ENCODE measurements at places on chromosomes 3 and 15.
A peak's percentile ranks its signal among the peaks of the same experiment; 100 is the strongest.

DNA sequence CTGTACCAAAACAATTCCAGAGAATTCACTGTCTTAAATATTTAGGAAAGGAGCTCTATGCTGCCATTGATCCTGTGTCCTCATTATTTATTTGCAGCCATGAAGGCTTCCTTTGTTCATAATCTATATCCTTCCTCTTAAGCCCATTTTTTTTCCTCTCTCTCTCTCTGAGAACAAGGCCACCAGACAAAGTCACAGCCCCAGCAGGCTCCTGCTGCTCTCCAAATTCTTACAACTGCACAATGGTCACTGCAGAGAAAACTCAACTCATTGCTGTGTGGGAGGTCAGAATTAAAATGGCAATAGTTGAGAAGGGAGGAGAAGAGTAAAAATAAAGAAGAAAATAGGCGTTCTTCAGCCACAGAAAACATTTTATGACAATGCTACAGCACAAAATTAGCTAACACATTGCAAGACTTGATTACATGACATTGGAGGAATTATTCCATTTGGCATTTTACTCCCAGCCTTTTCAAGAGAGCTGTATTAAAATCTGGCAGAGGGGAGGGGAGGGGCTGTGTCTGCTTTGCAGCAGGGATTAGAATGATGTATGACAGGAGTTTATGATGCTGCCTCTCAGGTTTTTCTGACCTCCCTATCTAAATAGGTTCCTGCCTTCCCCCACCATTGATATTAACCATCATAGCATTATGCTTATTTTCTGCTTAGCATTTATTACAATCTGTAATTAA, 399.7 kb upstream of the THBS1 start:
- DNase-seq = no peak

DNA sequence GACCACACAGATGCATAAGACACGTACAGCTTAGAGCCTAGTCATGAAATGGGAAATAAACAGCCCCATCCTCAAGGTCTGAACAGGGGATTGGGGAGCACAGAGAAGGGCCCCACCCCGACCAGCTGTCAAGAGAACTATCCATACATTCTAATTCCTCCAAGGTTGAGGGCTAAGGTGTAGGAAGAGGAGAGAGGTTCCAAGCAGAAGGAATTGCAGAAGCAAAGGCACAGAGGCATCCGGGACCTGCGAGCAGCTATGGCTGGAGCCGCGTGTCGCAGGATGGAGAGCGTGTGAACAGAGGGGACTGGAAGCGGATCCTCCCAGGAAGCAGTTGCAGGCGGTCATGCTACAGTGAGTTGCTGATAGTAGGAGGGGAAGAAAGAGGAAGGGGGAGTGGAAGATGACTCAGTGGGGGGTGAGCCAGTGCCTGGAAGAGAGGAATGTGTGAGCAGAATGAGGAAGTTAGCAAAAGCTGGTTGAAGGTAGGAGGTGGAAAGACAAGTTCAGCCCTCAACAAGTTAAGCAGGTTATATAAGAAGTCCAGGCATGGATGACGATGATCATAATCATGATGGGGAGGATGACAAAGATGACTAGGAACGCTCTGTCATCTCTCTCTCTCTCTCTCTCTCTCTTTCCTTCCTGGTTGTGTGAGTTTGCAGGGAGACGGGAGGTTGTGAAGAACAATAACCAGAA, 89.7 kb downstream of the LIPC start:
- no peak for DNase-seq

DNA sequence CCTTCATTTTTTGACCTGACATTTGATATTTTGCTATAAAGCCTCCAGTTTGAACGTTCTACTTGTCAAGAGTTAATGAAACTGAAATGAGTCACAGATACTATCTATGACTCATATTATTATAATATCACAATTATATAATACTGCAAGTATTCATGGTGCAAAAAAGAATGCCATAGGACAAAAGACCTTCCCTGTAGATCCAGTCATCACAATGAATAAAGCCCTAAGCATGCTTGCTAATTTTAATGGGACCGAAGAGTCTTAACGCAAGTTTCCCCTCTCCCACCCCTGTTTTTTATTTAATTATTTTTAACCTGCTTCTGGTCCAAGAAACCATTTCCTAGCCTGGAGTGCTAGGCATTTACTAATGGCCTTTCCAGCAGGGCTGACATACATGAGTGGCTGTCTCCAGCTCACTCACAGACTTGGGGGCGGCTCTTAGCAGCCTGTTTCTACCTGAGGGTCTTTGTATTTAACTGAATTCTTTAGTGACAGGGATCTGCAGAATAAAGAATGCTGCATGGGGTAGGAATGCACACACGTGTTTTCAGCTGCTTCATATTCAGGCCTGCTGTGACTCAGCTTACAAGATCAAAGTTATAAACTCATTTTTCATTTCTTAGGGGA, 61.2 kb downstream of the THBS1 start:
- no peak for DNase-seq

DNA sequence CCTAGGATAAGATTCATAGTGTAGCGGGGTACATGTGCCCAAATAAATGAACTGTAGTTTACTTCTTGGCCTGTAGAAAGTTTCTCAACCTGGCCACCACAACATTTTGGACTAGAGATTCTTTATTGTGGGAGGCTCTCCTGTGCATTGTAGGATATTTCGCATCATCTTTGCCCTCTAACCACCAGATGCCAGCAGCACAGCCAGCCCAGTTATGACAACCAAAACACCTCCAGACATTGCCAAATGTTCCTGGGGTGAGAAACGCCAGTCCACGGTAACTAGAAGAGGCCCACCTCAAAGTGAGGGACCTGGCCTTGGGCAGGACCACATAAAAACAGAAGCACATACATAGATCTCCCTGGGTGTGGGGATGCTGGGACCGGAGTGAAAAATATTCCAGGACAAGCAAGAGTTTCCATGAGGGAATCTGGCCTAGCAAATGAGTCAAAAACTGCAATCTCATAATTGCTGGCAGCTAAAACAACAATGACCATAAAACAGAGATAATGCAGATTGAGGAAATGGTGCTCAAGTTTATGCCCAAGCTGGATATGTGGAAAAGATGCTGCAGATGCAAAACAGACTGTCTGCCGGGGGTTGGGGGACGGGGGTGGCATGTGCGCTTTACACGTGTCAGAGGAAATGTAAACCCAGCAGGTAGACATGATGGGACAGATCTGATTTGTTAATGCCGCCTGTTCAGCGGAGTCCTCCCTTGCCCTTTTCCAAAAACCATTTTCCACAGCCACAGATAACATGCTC, 39.7 kb downstream of the ARHGEF3 start:
- no peak for DNase-seq

GRCh38 chr3:183818041-183818620, 7.2 kb downstream of the MAP6D1 start:
- DNase-seq = no peak

- DNase-seq = no peak
Measured at GRCh38 chr15:78361771-78362506, 21.8 kb downstream of the CRABP1 start.

GRCh38 chr3:49593041-49593440, 38.8 kb downstream of the BSN start:
- DNase-seq = no peak

GRCh38 chr3:49020330-49021212, 1.4 kb upstream of the NDUFAF3 start:
- no peak for DNase-seq

DNA sequence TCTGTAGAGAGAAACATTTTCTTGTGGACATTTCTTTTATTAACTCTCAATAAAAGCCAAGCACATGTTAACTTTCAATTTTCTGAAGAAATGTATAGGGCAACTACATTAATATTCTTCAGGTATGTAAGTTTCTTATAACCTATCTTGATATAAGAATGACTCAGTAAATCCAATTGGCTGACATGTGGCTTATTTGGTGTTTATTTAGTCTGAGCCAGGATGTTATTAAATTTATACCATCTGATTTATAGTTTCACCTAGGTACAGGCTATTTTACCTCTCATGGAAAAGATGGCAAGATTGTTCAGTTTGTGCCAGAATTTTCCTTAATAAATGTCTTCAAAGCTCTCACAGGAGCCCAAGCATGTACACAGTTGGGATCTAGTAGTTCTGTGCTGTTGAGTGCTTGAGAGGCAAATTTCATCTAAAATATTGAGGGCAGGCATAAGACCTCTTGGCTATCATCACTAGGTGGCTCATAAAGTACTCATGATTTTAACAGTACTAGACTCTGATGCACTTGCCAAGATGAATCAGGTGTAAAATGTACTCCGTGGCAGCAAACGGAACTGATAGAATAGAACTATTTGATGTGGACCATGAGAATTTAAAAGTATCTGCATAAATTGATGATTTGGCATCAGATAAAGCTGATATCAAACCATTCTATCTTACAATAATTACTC, 631.9 kb downstream of the RBMS3 start:
- no peak for DNase-seq

DNA sequence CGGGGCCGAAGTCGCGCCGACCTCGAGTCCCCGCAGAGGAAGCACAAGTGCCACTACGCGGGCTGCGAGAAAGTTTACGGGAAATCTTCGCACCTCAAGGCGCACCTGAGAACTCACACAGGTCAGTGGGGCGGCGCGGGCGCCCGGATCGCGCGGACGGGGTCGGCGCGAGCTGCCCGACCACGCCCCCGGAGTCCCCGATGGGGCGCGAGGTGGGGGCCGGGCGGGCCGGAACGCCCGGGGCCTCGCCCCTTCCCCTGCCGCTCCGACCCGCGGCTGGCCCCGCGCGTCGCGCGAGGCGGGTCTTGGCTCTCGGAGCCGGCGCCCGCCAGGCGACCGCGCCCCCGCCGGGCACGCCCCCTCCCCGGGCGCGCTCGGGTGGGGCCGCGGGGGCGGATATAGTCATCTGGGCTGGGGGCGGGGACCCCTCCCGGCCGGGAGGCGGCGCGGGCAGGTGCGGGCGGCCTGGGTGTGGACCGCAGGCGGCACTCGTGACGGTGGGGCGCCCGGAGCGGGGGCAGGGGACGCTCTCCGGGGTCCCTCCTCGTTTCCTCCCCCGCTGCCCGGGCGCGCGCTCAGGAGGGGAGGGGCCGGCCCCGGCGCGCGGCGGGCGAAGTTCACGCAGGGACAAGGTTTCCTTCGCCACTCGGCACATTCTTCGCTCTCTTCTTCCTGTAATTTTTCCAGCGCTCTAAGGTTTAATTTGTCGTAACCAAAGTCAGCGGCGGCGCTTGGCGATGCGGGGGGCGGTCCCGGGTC, 1.2 kb downstream of the KLF13 start:
- peak; percentile 52 for DNase-seq

DNA sequence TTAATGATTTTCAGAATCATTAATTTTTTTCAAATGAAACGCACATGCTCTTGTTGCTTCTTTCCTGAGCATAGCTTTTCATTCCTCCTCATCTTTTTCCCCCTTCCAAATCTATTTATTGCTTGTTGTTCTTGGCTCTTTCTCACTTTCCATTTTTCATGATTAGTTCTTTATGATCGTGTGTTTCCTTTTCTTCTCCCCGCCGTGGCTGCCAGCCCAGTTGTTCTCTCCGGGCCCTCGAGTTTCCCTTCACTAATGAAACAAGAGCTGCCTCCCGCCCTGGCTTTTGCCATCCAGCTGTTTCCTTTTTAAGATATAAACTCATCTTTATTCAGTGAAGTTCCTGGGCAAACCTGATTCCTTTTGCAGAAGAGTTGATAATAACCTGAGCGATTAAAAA, 170.2 kb upstream of the NR2F2 start:
- DNase-seq = no peak

DNA sequence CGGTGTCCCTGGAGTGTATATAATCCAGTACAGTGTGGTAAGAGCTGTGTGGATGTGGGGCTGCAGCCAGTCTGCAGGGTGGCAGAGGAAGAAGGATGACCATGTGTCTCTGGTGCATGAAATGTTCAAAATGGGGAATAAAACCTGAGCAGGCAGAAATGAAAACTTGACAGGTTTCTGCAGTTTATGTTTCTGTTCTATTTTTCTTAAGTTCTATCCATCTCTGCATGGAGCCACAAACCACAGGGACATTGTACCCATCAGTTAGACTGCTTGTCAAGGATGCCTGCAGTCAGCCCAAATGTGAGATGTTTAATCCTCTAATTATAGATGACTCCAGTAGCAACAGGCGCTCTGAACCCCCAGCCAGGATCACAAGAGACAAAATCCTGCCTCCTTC, 216.7 kb downstream of the IL20RB start:
- no peak for DNase-seq

DNA sequence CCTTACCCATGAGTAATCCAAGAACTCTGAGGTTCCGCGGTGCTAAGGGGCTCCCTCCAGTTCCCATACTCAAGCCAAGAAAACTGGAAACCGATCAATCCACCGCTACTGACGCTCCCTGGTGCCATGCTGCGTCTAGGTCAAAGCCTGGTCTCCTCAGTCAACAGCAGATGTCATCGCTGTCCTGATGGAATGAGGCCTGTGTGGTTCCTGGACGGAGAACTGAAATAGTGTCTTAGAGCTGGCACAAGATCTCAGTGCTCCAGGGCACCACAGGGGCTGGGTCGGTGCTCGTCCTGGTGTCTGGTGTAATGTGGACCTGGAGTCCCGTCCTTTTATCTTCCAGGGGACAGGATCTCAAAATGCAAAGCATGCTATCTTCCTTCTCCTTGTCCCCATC, 373.9 kb upstream of the CFAP20DC start:
- DNase-seq = no peak

DNA sequence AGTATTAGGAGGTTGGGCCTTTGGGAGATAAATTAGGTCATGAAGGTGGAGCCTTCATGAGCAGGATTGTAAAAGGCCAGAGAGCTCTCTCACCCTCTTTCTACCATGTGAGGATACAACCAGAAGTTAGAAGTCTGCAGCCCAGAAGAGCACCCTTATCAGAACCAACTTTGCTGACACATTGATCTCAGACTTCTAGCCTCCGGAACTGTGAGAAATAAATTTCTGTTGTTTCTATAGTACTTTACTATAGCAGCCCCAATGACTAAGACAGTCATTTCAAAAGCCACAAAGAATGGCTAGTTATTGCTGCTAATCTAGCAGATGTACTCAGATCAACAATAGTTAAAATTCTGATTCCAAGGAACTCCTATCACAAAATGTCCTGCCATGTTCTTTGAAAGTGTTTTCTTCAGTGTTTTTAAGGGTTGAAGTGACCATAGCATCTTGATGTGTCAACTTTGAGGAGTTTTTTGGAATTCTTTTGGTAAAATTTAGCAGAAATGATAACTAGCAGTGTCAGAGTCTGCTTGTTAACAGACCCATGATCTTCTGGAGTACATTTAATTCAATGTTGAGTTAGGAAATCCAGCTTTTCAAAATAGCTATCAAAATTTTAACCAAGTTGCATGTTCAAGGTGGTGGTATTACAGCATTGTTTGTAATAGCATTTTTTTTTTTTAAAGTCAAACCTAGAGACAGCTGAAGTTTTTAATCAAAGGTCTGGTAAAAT, 10.3 kb downstream of the DZIP3 start:
- DNase-seq = no peak

GRCh38 chr3:7744850-7745249, 756.8 kb upstream of the LMCD1 start:
- no peak for DNase-seq

- DNase-seq = no peak
Measured at GRCh38 chr3:30048431-30048830, 558.0 kb upstream of the TGFBR2 start.

- DNase-seq = no peak
Measured at GRCh38 chr3:83514130-83514914, 1444.5 kb upstream of the CADM2 start.

Data from stimulated activated CD4-positive, alpha-beta T cell treated with anti-CD3 and anti-CD28 coated beads, Interleukin-4, amount 100 ng/mL, for 24 hours (primary cell).